ENCODE measurements at places on chromosomes 5 and 9.
A peak's percentile ranks its signal among the peaks of the same experiment; 100 is the strongest.

GRCh38 chr9:124502711-124503702 lies 4.2 kb downstream of the NR5A1 start:
- DNase-seq: no peak

DNA sequence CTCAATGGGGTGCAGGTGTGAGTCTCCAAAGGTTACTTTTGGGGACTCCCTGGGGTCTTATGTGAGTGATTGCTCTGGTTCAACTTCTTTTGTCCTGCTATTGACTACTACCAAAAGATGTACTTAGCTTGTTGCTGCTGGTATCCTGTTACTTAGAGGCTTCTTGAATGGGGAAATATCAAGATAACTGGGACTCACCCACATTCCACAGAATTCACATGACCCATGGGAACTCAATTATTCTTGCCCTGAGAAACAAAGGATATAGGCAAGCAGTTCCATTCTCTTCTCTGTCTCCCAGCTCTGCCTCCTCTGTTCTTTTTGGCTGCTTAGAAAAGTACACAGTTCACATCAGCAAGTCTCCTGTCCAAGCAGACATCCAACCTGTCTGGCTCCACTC lies 105.9 kb downstream of the UNC13B start:
- DNase-seq: no peak

- DNase-seq: no peak
Measured at GRCh38 chr9:18478501-18479361, 4.8 kb downstream of the ADAMTSL1 start.

DNA sequence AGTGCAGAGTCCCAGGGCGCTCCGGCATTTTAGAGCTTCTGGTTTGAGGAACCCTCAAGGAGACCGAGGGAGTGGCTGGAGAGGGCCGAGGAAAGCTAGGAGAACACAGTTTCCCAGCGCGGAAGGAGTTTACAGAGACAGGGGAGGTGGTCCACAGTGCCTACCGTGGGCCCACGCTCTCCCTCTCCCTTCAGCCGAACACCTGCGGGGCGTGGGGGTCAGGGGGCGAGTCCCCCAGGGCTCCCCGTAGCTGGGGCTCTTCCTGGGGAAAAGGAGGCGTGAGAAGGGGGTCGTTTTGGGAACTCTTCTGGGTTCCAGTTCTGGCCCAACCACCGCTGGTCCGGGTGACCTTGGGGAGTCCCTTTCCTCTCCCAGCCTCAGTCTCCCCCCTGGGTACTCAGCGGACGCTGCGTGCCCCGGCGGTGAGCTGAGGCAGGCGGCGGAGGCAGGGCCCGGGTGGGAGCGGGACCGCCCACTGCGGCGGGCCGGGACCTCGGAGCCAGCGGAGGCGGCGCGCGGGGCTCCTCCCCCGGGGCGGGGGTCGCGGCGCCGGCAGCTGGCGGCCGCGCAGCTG lies 368 bp upstream of the FRMPD1 start:
- no peak for DNase-seq

GRCh38 chr9:69180670-69181069 lies 6.6 kb downstream of the TJP2 start:
- peak; percentile 6 for DNase-seq

GRCh38 chr5:61498121-61498520 lies 166.1 kb downstream of the ZSWIM6 start:
- no peak for DNase-seq

DNA sequence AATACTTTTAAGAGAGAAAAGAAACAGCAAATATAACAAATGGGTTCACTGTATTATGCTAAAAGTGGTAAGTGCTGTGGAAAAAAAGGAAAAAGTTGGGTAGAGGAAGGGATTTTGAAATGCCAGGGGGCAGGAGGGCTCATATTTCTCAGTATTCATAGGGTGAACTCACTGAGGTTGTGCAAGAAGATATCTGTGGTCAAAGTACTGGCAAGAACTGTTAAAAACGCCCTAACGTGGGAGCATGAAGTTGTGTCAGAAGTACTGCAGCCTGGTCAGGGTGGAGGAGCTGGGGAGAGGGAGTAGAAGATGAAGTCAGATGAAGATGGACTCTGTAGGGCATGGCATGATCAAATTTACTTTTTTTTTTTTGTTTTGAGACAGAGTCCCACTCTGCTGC lies 31.2 kb upstream of the SLC28A3 start:
- no peak for DNase-seq

- DNase-seq: no peak
Measured at GRCh38 chr5:166436872-166437271, 1854.6 kb upstream of the WWC1 start.

DNA sequence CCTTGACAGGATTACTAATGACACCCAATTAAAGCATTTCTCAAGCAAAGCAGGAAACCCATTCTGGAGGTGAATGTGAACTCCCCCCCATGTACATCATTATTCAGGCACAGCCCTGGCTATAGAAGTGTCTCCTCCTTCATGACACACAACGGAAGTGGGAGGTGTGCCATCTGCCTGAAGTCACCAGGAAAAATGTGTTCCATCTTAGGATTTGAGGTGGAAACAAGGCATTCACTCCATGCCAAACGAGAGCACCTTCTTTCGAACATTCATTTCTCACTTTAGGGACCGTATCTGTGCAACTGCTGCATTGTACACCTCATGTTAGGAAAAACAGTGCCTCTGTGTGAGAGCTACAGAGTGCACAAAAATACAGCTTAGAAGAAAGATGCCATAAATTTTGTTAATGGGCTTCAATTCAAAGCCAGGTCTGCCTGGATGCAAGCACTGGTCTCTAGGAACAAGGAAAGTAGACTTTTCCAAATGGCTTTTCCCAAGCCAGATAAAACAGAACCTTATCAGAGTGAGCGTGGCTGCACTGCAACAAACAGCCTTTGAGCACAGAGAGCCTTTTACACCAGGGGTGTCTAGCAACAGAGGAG lies 19.4 kb downstream of the GOLM1 start:
- no peak for DNase-seq

GRCh38 chr5:55073211-55073610 lies 29.2 kb upstream of the GZMA start:
- no peak for DNase-seq

DNA sequence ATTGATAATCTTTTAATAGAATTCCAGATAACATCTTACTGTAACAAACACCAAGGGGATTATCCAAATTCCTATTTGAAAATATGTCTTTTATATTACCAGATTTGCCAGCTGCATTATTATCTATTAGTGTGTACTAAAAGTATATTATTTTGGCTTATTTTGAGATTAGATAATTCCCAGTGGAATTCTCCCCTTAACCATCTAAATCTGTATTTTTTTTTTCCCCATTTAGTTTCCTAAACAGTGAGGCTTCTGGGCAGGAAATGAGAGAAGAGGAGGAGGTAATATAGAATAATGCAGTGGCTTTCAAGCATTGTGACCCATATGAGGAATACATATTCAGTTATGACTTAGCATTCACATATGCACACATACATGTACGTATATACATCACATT lies 53.5 kb upstream of the ABL1 start:
- no peak for DNase-seq

DNA sequence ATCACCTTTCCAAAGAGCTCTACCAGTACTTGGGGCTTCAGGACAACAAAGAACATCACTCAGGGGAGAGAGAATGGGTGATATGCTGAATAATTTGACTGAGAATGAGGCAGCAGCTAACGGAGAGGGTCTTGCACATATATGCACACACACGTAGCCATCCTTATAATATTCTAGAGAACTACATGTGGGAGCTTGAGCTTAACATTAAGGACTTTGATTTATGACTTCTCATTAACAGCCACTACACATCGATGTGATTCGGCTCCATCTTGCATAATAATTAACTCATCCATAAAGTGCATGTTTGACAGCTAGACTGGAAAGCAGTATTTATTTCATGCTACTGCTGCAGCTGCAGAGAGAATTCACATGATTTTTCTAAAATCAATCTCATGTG lies 163.4 kb downstream of the RAB3C start:
- no peak for DNase-seq

GRCh38 chr5:135944967-135945560 lies 9.7 kb downstream of the LECT2 start:
- no peak for DNase-seq

DNA sequence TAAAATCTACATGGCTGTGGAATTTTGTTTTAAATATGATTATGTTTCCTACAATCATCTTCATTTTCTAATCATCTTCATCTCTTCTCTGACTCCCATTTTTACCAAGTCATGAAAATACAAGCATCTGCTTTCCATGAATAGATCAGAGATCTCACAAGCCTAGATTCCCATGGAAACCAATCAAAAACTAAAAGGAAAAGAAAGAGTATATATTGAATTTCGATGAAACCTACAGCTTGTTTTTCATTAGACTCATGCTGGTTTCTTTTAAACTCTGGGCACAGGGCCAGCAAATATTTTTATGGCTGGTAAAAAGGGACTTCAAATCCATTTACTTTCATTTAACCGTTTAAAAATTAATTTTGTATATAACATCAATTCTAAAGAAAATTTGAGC lies 51.2 kb downstream of the INVS start:
- no peak for DNase-seq

Data from stimulated activated CD4-positive, alpha-beta T cell treated with anti-CD3 and anti-CD28 coated beads, Interleukin-4, amount 100 ng/mL, for 4 hours (primary cell).